ENCODE measurements at places on chromosomes 16 and 17.

GRCh38 chr16:78796221-78796866 is 696.9 kb downstream of the WWOX start:
- DNase-seq = no peak

DNA sequence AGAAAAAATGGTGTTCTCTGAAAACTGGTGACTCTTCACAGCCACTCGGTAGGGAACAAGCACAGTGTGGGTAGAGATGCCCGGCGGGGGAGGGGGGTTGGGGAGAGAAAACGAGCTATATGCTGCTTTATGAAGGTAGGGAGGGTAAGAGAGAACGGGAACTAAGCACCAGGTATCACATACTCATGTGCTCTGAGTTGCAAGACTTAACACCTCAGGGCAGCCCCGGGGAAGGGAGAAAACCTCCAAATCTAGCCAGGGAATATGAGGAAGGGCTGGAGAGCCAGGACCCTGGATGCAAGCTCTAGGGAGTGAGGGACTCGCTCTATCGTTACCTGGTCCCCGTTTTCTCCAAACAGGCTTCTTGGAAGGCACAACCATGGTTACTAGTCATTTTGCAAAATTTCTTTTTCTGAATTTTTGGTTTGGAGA is 35.3 kb downstream of the HIC1 start:
- no peak for DNase-seq

GRCh38 chr17:19833914-19834313 is 33.8 kb downstream of the ULK2 start:
- no peak for DNase-seq

GRCh38 chr16:79971237-79971572 is 370.7 kb upstream of the MAF start:
- DNase-seq = no peak

DNA sequence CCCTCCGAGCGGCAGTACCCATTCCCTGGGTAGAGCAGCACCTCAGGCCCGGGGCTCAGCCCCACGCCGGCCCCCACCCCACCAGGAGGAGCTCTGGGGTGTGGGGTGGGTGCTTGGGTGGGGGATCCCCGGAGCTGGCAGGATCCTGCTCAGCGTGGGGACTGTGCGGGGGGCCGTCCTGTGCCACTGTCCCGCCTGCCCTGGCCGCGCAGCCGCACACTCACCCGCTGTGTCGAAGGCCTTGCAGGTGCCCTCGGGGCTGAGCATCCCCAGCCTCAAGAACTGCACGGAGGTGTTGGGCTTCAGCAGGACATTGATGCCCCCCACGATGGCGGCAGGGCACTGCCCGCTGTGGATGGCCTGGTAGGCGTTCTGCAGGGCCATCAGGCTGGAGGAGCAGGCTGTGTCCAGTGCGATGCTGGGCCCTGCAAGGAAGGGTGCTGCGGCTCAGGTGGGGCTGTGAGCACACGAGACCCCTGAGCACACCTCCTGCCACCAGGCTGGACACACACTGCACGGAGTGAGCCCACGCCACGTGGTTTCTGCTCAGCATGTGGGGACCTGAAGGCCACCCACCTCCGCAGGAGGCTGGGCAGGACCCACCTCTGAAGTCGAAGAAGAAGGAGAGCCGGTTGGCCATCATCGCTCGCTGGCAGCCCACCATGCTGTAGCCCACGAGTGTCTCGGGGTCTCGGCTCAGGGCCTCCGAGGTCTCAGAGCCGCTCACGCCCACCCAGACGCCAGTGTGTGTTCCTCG is 4.9 kb downstream of the FASN start:
- no peak for DNase-seq

DNA sequence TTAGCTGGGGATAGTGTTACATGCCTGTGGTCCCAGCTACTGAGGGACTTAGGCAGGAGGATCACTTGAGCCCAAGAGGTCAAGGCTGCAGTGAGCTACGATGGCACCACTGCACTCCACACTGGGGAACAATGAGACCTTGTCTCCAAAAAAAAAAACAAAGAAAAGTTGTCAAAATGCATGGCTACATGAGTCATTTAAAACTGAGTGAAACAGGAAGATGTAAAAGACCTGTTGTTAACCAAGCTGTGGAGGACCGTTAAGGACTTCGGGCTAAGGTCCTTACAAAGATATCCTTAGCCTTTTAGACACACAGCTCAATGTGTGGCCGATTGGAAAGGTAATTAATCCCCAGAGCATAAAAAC is 25.1 kb downstream of the ZP2 start:
- no peak for DNase-seq
